ENCODE measurements at places on chromosomes 7 and 10.

DNA sequence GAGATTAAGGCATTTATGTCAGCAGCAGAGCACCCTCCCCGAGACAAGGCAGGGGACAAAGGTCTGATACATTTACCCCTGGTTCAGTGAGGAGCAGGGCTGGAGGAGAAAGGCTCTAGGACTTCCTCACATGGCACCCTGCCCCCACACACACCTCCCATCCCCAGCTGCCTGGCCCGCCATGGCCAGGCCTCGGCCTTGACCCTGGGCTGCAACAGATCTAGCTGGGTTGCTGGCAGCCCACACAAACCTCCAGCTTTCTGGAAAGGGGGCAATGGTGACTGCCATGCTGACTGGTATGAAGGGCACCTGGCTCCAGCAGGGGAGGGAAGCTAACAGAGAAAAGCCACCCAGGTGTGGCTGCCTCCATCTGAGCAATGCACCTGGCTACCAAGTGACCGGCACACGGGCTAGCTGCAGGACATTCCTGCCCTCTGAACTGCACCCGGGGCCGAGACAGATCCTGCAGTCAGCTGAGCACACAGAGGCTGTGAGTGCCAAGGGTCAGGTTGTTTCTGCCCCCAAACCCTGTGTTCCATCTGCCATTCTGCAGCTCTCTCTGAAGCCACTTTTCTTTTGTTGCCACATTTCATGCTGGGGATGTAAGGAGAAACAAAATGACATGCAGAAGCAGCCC is 85.8 kb upstream of the LRRC18 start:
- no peak for DNase-seq

GRCh38 chr7:135166338-135166990 is 4.0 kb downstream of the CYREN start:
- DNase-seq = no peak

DNA sequence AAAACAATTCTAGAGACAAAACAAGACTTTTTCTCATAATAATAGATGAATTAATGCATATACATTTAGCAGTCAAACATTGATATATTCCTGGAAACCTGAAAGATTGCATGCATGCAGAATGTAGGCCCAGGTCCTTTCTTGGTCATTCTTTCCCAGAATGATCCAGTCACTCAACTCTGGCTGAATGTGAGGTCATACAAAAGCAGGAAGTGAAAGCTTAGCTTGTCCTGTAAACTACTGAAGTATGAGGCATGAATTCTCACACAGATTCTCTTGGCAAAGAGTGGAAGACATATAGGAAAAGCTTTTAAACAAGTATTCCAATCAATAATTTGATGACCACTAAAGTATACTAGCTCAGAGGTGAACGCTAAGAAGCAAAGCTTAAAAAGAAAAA is 253.9 kb downstream of the PPP1R3A start:
- no peak for DNase-seq

- no peak for DNase-seq
These were observed 527.4 kb downstream of the PTPRN2 start for GRCh38 chr7:158060216-158060615.

- no peak for DNase-seq
These were observed 14.4 kb upstream of the GSTK1 start for GRCh38 chr7:143248761-143249354.

Measured in Karpas-422 (cell line).